Endodermal cell (in vitro differentiated cells): ENCODE measurements at places on chromosomes 3 and 15.
A peak's percentile ranks its signal among the peaks of the same experiment; 100 is the strongest.

DNA sequence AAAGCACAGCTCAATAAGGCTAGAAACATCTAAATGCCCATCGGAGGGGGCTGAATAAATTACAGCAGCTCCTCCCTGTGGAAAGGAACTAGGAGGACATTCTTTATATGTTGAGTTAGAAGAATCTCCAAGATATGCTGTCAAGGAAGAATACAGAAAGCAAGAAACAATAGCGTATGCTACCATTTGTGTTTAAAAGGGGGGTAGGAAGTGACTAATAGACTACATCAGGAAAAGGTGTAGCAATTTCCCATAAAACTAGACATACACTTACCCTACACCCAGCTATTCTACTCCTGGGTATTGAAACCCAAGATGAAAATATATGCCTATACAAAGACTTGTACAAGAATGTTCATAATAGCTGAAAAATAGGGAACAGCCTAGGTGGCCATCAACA lies 21.6 kb downstream of the SEC61A1 start:
- no peak overlapping the region for H3K27ac ChIP-seq
- H3K27me3 ChIP-seq: no peaks in the 10 kb centered on the region
- DNase-seq: no peak
- H3K4me1 ChIP-seq: peaks cover 3% of the 10 kb centered on the region
- H3K36me3 ChIP-seq: peaks cover 49% of the 10 kb centered on the region
- H3K4me3 ChIP-seq: no peak overlapping the region

- peak; percentile 82 for DNase-seq
- no peaks in the 10 kb centered on the region for H3K27me3 ChIP-seq
- peaks cover 8% of the 10 kb centered on the region for H3K4me1 ChIP-seq
Observed at GRCh38 chr15:80953953-80954778, 35.5 kb downstream of the MESD start.

DNA sequence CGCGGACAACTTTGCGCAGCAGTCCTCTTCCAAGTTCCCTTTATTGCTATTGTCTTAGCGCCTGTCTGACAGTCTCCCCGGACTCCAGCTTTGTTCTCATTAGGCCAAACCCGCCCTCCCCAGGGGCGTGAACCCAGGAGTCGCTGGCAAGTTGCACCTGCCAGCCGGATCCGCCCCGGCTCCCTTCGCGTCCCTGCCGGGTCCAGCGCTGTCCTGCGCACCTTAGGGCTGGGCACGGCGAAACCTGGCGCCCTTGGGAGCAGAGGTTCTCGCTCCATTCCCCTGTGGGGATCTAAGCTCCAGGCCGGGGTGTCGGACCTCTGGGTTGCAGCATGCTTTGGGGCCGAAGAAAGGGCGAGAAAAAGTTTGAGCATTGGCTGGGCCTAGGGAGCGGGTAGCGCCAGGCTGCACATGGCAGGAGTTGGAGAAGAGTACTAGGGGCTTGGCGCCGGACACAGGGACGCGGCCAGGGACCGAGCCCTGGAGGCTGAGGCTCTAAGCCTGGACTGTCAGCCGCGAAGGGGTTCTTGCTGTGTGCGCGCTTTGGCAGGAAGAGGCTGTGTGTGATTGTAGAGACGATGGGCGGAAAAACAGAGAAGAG lies 335.1 kb upstream of the THRB start:
- peaks cover 89% of the 10 kb centered on the region for H3K27me3 ChIP-seq
- H3K36me3 ChIP-seq: no peaks in the 10 kb centered on the region
- H3K27ac ChIP-seq: no peak overlapping the region
- peak overlapping the region; percentile 81 for H3K4me3 ChIP-seq
- no peaks in the 10 kb centered on the region for H3K4me1 ChIP-seq

GRCh38 chr3:36843065-36844051 lies 79.0 kb upstream of the DCLK3 start:
- DNase-seq: peak; percentile 92
- no peak overlapping the region for H3K4me3 ChIP-seq
- H3K4me1 ChIP-seq: no peaks in the 10 kb centered on the region
- no peaks in the 10 kb centered on the region for H3K36me3 ChIP-seq

- H3K27ac ChIP-seq: no peak overlapping the region
- peaks cover 9% of the 10 kb centered on the region for H3K4me1 ChIP-seq
- H3K36me3 ChIP-seq: peaks cover 11% of the 10 kb centered on the region
- DNase-seq: no peak
Observed at GRCh38 chr3:194483850-194484249, 3.0 kb downstream of the ATP13A3 start.

DNA sequence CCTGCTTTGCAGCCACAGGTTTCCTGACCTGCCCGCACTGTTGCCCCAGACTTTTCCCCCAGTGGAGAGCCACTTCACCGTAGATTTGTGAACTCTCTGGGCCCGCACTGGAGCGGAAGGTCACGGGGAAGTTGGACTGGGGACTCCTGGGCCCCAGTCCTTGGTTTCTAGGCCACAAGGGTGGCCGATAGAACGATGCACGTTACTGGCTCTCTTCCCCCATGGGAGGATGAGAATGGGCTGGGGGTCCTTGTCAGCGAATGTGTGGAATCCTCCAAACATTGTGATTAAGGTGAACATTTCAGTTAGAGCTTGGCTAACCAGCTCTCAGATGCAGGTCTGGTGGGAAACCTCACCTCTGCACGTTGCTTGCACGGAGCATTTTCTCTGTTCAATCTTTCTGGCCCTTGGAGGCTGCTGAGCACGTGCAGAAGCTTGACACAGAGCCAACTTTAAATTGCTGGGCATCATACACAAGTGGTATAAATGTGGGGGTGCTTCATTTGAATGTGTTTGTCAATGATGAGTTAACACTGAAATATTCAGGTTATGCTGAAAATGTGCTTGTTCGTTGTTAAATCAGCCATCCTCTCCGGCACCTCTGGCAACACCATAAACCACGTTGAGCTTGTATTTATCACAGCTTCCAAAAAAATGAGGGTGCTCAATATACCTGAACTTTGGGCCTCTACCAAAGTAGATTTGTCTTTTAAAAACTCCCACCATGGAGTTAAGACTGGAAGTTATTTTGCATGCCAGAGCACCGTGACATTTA lies 976 bp downstream of the DIS3L start:
- H3K4me1 ChIP-seq: peaks cover 12% of the 10 kb centered on the region
- H3K36me3 ChIP-seq: peaks cover 2% of the 10 kb centered on the region
- no peak for DNase-seq
- peak overlapping the region; percentile 82 for H3K4me3 ChIP-seq

DNA sequence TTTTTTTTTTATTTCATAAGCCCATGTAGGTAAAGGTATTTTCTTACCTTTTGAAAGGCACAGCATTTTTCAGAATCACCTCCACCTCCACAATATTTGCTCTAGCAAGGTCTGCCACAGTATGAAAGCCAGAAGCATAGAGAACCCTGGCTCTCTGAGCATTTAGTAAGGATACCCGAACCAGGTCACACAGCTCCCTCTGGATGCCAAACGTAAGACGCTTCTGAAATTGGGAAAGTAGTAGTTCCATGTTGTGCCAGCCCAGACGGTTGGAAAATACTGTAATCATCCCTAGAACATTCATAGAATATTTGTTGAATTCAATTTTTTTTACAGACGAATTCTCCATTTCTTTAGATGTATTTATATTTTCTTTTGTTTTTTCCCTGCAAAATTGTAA lies 52.4 kb downstream of the POLQ start:
- H3K36me3 ChIP-seq: peaks cover 23% of the 10 kb centered on the region
- no peak overlapping the region for H3K27ac ChIP-seq
- no peak overlapping the region for H3K4me3 ChIP-seq

- H3K36me3 ChIP-seq: no peaks in the 10 kb centered on the region
- no peak for DNase-seq
- H3K4me3 ChIP-seq: no peak overlapping the region
- no peak overlapping the region for H3K27ac ChIP-seq
- no peaks in the 10 kb centered on the region for H3K4me1 ChIP-seq
Observed at GRCh38 chr3:101026881-101027280, 33.7 kb upstream of the ABI3BP start.

GRCh38 chr3:124656531-124656930 lies 73.7 kb upstream of the UMPS start:
- no peak overlapping the region for H3K4me3 ChIP-seq
- no peaks in the 10 kb centered on the region for H3K27me3 ChIP-seq
- peaks cover 3% of the 10 kb centered on the region for H3K36me3 ChIP-seq
- no peaks in the 10 kb centered on the region for H3K4me1 ChIP-seq
- DNase-seq: no peak

DNA sequence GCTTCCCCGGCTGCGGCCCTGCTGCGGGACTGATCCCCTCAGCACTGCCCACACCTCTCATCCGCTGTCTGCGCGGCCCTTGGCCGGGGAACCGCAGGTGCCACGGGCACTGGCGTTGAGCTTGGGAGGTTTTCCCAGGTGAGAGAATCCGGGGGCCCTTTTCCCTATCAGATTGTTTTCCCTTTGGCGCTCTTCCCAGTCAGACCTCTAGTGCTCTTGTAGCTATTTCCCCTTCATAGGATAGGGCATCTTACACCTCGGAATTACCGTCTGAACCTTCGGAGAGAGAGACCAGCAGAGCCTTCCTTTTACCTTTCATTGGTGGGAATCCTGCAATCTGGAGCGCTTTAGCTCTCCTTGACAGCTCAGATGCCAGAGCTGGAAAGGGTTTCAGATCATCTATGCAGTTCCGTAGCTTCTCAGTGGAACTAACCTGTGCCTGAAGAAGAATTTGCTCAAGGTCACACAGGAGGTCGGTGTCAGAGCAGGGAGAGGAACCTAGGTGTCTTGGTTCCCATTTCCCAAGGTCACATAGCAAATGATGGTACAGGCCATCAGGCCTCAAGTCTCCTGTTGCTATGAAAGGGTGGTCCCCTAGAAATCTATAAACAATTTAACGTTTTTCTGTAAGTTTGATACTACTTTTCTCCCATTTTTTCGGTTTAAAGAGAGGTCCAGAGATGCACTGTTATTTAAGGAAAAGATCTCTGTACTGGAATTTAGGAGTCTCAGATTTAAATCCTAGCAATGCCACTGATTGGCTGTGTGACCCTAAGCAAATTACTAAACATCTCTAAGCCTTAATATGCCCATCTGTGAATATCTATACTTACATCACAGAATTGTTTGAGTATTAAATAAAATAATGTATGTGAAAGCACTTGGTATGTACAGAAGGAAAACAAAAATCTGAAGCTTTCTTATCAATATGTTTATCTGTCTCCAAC lies 916 bp downstream of the IDH3A start:
- no peaks in the 10 kb centered on the region for H3K4me1 ChIP-seq
- H3K27me3 ChIP-seq: no peaks in the 10 kb centered on the region
- no peak overlapping the region for H3K27ac ChIP-seq
- DNase-seq: peak; percentile 77

GRCh38 chr3:129357616-129358015 lies 70.8 kb downstream of the EFCAB12 start:
- no peaks in the 10 kb centered on the region for H3K27me3 ChIP-seq
- H3K4me1 ChIP-seq: peaks cover 15% of the 10 kb centered on the region
- no peaks in the 10 kb centered on the region for H3K36me3 ChIP-seq
- H3K4me3 ChIP-seq: no peak overlapping the region
- DNase-seq: no peak
- no peak overlapping the region for H3K27ac ChIP-seq

GRCh38 chr3:31343075-31343474 lies 189.7 kb upstream of the STT3B start:
- H3K36me3 ChIP-seq: no peaks in the 10 kb centered on the region
- DNase-seq: no peak
- no peak overlapping the region for H3K4me3 ChIP-seq
- no peak overlapping the region for H3K27ac ChIP-seq

DNA sequence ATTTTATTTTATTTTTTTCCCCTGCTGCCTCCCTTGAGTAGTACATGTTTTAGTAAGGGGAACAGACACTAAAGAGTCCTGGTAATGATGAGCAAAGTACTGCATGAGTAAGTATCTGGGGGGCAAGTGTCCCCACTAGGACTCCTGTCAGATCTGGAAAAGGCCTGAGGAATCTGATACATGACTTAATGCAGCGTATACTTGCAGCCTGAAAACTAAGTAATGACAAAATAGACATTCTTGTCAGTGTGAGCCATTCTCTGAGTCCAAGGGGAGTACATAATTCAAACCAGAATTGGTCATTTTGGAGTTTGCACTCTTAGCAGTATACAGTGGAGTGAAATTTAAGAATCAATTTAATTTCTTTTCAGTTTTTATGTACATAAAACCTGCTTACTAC lies 27.5 kb downstream of the NXPE3 start:
- peaks cover 4% of the 10 kb centered on the region for H3K4me1 ChIP-seq
- no peaks in the 10 kb centered on the region for H3K36me3 ChIP-seq
- H3K4me3 ChIP-seq: no peak overlapping the region
- no peak overlapping the region for H3K27ac ChIP-seq

DNA sequence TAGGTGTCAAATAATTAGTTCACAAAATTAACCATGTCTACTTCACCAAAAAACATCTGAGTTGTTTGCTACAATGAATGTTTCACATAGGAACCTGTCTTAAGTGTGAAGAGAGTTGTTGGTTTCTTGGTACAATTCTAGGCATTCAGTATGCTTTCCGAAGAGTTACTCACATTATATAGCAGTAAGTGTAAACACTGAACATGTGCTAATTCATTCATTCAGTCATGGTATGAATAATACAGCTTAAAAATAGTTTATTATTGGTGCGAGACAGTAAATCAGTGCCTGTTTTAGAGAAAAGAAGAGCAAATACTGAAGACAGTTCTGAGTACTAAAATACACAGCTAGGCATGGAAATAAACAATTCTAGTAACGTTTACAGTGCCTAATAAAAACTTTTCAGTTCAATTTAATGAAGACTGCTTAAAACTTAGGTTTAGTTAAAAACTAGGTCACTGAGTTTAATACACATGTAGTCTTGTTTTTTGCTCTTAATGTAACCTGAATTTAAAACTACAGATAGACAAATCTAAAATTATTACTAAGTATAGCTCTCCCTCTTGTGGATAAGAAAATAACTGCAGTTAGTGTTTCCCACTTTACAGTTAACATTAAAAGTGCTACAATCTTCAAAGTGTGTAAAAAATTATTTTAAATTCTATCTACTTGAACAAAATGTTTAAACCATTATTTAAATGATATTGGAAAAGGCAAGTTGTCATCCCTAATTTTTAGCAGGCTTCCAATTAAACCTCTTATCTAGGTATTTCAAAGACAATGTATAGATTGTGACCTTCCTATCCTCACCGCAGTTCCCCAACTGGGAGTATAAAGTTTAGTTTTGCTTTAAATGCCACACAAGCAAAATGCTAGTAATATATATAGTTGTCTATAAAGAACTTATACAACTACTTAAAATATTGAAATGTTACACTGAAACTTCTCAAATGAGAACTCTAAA lies 20.1 kb upstream of the ZCWPW2 start:
- no peaks in the 10 kb centered on the region for H3K4me1 ChIP-seq
- peaks cover 31% of the 10 kb centered on the region for H3K36me3 ChIP-seq
- no peak for DNase-seq
